Kidney epithelial cell (primary cell): ENCODE measurements at places on chromosomes 5 and 9.
A peak's percentile ranks its signal among the peaks of the same experiment; 100 is the strongest.

DNA sequence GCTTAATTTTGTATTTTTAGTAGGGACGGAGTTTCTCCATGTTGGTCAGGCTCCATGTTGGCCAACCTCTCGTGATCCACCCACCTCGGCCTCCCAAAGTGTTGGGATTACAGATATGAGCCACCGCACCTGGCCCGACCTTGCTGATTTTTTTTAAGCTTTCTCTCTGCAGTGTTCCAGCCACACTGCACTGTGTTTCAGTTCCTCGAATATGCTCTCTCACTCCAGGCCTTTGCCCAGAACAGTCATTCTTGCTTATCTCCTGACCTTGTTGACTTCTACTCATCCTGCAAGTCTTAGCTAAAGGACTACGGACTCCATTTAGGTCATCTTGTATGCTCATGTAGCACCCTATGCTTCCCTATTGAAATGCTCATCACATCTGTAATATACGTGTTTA lies 3.3 kb downstream of the SNAPC3 start:
- no peak for DNase-seq

- no peak for DNase-seq
Measured at GRCh38 chr9:38662763-38663593, 42.6 kb upstream of the ANKRD18A start.

- no peak for DNase-seq
Measured at GRCh38 chr9:106449336-106449927, 413.5 kb upstream of the ZNF462 start.

GRCh38 chr5:96905864-96906263 lies 29.6 kb downstream of the ERAP2 start:
- no peak for DNase-seq

GRCh38 chr5:96256795-96257470 lies 176.1 kb downstream of the PCSK1 start:
- DNase-seq, result no peak

DNA sequence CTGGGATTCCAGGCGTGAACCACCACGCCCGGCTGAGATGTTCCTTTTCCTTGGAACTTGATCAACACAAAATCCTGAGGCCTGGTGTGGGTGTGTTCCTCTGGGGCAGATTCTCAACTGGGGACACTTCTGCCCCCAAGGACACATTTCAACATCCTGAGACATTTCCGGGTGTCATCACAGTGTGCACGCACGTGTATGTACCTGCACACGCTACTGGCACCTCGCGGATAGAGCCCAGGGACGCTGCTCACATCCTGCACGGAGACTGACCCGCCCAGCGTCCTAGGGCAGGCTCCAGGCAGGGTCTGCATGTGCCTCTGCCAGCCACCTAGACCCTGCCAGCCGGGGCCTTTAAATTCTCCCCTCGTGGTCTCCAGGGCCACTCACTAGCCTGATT lies 8.0 kb downstream of the SAPCD2 start:
- no peak for DNase-seq

DNA sequence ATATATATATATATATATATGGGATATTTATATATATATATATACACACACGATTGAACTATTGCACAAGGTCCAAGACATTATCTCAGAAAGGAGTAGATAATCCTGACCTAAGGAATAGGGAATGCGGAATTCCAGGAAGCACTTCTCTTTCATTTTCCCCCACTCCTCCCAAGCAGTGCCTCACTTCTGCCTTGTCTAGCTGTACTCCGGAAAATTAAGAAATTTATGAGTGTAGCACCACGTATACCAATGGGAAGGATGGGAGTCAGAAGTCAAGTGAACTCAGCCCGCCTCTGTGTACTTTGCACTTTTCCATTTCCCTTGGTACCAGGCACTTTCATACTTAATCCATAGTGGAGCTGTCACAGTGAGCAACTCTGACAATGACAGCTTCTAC lies 10.9 kb downstream of the SLC36A1 start:
- DNase-seq, result no peak

DNA sequence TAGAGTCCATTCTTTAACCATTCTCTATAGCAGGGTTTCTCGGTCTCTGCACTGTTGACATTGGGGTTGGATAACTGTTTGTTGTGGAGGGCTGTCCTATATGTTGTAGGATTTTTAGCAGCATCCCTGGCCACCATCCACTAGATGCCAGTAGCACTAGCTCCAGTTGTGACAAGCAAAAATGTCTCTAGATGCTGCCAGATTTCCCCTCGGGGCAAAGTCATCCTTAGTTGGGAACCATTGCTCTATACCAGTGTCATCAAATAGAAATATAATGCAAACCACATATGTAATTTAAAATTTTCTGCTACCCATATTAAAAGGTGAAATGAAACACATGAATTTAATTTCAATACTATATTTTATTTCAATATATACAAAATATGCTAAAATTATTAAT lies 2.9 kb downstream of the TTC23L start:
- no peak for DNase-seq

- no peak for DNase-seq
Measured at GRCh38 chr5:130286971-130287370, 382.7 kb downstream of the CHSY3 start.

DNA sequence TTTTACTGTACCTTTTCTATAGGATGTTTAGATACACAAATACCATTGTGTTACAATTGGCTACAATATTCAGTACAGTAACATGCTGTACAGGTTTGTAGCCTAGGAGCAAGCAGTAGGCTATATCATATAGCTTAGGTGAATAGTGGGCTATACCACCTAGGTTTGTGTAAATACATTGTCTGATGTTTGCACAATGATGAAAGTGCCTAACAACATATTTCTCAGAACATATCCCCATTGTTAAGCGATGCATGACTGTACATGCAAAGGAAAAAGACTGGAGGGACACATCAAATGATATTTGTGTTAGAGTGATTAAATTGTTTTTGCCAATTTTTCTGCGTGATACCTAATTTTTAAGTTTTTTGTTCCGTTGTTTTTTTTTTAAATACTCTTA lies 5.3 kb downstream of the CHMP5 start:
- no peak for DNase-seq

GRCh38 chr5:601771-602465 lies 10.2 kb upstream of the CEP72 start:
- DNase-seq, result no peak

- DNase-seq, result no peak
Measured at GRCh38 chr9:99594056-99594780, 227.5 kb upstream of the NR4A3 start.

GRCh38 chr9:7871977-7872730 lies 72.6 kb upstream of the DMAC1 start:
- DNase-seq, result no peak

GRCh38 chr5:38642189-38642911 lies 85.9 kb upstream of the LIFR start:
- no peak for DNase-seq

DNA sequence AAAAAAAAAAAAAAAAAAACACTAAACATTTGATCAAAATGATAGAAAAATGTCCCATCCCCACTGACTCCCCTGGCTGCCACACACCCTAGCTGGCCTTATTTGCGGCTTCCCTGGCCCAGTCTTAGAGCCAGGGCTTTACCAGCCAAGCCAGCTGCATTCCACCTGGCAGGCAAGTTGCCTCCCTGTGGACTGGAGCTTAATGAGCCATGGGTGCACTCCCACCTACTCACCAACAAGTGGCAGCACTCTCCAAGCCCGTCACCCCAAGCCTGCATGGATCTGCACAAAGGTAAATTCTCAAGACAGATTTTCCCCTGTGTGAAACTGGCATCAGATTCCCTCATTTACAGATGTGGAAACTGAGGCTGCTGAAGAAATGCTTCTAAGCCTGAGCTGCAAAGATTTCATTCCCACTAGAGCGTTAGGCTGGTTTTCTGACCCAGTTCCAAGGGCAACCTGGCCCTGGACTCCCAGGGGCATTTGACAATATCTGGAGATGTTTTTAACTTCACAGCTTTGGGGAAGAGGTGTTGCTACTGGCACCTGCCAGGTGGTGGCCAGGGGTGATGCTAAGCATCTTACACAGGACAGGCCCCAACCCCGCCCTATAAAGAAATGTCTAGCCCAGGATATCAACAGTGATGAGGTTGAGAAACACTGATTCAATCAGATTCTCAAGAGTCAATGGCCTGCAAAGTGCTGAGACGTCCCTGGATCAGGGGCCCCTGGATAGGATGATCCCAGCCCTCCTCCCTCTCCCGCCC lies 21.9 kb upstream of the VDAC1 start:
- DNase-seq, result peak; percentile 75

DNA sequence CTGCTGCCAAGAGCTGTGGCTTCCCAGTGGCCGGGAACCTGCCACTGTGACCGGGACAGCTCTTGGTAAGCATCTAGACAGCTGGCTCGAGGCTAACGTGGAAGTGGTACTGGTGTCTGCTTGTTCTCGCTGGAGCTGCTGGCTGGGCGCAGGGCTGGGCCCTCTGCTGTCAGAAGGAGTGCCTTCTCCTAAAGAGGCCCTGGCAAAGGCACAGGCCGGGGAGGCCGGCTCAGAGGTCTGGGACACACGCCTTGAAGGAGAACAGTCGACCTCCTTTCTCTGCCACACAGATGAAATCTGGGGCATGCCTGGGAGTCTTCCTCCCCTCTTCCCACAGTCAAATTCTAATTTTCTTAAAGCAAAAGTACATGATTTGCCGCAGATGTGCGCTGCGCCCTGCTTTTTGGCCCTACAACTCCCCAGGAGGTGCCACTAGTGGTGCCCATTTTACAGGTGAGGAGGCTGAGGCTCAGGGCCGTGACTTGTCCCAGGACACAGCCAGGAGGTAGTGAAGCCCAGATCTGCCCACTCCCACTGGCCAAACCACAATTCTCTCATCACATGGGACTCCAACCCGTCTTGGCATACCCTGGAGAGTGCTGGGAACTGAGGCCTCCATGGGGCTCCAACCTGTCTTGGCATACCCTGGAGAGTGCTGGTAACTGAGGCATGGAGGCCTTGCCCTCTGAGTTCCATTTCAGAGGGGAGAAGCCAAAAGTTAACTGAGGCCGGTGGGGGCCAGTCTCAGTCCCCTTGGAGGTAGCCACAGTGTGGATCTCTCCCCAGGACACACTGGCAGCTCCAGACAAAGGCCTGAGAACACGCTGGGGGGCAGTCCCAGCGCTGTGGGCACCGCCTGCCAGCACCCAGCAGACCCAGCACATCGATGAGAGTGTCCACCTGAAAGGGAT lies 12.0 kb upstream of the RXRA start:
- no peak for DNase-seq

DNA sequence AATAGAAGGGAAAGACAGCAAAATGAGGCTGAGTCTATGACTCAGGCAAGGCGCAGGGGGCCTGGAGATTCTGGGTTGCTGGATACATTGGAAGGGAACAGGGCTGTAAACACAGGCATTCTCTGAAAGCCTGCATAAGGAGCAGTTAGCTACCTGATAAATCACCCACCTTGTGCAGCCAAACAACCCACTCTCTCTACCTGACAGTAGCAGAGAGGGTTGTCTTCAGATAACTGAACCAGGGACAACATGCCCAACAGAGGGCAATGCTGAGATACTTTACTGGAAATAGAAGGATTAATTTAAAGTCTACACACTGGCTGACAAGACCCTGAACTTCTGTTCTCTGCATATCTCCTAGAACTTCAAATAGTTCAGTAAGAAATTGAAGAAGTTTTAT lies 161.6 kb downstream of the KCTD16 start:
- DNase-seq, result no peak

DNA sequence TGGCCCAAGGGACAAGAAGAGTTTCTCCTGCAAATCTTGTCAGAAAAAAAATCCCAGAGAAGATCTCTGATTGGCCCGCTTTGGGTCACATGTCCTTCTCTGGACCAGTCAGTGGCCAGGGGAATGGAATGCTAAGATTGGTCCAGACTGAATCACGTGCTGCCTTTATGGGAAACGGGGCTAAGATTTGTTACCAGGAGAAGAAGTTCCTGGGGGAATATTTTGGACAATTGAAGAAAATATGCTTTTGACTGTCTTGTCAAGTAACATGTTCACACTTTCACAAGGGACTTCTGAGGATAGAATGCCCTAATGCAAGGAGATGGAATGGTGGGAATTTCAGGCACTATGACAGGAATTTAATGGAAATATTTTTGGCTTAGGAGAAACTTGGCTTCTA lies 74.1 kb upstream of the SH3PXD2B start:
- no peak for DNase-seq
